ENCODE measurements at places on chromosomes 12 and 14.

DNA sequence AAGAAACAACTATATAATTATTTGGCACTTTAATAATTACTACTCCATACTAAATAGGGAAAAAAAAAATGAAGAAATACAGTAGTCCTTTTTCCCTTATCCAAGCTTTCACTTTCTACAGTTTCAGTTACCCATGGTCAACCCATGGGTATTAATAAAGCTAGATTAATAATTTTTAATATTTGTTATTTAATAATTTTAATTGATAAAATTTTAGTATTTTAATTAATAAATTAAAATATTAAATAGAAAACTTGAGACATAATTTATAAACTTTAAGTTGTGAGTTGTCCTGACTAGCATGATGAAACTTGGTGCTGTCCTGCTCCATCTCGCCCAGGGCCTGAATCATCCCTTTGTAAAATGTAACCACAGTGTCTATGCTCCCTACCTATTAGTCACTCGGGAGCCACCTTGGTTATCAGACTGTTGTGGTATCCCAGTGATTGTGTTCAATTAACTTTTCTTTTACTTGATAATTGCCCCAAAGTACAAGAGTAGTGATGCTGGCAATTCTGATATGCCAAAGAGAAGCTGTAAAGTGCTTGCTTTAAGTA lies 71.8 kb downstream of the PAWR start:
- DNase-seq: no peak

DNA sequence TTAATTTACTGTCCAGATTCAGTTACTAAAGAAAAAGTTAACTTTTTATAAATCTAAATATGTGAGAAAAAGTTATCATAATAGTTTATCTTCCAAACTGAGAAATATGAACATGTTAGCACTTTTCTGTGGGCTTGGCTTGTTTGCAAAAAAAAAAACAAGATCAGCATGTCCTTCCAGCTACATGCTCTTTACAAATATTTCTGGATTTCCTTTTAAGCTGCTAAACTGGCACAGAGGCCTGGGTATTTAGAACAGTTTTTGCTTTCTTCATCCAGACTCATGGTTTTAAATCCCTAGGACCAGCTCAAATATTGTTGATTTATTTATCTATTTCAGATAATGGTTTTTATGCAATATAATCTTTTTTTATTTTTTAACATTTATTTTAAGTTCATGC lies 1444.5 kb upstream of the FLRT2 start:
- DNase-seq: no peak

- no peak for DNase-seq
Measured at GRCh38 chr12:100986595-100987547, 192.3 kb downstream of the ANO4 start.

GRCh38 chr14:72254937-72255472 lies 322.8 kb downstream of the RGS6 start:
- no peak for DNase-seq

GRCh38 chr12:68633614-68634558 lies 23.2 kb downstream of the RAP1B start:
- DNase-seq: no peak

DNA sequence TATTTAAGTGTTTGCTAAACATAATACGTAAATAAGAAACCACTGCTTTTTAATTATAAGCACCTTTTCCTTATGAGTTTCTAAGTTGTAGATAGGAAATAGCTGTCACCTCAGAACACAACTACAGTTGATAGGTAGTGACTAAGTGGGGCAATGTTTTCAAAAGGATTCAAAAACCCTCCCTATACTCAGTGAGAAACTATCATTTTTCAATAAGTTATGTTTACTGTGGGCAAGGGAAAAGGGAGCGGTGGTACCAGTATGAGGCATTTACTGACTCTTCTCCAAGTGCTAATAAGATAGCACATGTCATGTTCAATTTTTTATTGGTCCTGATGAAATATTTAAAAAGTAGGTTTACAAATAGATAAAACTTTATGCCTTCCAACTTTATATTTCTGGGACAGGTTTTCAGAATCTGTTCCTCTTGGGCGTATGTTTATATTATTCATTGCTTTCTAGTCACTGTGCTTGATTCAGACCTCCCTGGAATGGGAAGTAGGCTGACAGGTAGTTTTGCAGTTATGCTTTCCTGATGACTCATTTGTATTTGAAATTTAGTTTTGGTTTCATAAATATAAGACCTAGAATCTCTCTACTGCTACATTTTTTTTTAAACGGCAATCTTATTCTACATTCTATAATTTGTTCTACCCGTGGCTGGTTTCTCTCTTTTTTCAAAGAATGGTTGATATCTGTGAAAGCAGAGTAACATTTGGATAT lies 153.1 kb downstream of the TMEM117 start:
- no peak for DNase-seq

DNA sequence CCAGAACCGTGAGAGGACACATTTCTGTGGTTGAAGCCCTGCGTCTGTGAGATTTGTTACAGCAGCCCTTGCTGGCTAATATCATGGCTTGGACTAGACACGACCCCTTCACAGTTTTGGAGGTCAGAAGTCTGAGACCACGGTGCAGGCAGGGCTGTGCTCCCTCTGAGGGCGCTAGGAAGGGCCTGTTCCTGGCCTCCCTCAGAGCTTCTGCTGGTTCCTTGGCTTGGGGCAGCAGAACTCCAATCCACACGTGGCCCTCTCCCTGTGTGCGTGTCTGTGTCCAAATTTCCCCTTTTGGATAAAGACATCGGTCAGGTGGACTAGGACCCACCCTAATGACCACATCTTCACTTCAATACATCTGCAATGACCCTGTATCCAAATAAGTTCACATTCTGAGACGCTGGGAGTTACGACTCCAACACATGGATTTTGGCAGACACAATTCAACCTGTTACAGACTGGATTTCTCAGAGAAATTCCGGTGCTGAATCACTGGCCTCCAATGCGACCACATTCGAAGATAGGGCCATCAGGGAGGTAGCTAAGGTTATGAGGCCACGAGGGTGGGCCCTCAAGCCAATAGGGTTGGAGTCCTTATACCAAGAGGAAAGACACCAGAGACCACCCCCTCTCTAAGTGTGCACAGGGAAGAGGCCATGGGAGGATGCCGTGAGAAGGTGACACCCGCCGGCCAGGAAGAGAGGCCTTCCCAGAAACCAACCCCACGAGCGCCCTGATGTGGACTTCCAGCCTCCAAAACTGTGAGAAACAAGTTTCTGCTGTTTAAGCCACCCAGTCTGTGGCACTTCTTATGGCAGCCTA lies 43.6 kb upstream of the PPP2R5C start:
- no peak for DNase-seq

- no peak for DNase-seq
Measured at GRCh38 chr12:49442915-49443314, 75.7 kb downstream of the SPATS2 start.

DNA sequence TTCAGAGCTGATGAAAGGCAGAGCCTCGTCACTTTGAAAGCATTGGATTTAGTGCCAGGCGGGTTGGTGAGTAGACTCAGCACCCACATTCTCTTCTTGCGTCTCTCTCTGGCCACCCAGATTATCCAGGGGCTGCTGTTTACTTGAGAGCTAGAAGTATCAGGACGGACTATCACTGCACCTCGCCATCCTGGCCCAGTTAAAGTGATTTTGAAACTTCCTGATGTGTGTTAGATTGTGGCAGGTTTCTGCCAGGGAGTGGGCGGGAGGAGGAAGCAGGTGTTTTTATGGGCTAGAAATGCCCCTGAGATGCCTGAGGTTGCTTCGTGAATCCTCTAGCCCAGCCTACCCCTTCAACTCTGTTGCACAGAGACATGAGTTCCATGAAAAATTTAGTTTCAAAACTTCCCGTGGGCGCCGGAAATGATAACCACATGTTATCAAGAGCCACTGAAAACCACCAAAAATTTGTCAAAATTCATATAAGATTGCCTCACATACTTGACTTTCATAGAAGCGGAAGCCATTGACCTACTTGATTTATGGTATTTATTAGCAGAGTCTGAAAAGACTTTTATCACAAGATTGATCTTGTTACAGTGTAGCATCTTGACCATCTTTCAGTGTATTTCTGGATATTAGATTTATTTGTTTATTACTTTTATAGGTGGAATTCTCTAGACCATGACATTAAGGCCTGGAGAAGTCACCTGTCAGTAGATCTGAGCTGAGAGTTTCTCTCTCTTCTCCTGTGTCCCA lies 466.0 kb downstream of the RAD51B start:
- DNase-seq: peak; percentile 33

DNA sequence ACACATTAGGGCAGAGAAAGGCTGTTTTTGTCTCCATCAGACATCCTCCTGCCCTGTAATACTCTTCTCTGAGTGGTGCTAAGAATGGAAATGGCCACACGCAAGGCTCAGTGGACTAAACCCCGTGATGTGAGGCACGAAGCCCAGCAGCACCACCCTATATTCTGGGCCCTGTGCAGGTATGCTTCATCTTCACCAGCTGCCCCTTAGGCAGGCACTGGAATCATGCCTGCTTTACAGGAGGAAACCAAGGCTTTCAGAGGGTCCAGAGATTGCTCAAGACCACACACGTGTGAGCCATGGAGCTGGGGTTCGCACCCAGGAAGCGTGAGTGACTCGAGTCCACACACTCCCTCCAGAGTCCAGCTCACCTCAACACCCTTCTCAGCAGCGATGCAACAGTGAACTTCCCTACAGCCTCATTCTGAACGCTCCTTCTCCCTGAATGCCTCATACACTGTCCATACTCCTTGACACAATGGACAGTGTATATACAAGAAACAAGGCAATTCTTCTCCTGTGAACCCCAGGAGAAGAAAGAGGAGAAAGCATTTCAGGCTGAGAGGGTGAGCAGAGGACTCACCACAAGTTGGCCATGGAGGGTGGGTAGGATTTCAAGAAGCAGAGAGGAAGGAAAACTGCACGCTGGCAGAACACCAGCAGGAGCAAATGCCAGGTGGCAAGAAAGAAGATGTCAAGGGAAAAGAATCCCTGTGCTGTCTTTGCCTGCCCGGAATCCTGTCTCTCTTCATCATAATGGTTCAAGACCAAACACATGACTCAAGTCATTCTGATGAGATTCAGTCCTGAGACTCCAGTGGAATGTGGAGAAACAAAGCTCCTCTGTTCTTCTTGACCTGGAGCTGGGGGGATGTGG lies 39.1 kb downstream of the NT5DC3 start:
- DNase-seq: no peak

All from stimulated activated CD8-positive, alpha-beta memory T cell treated with anti-CD3 and anti-CD28 coated beads, Interleukin-2, amount 100 ng/mL, for 1 hour (primary cell).